ENCODE measurements at places on chromosomes 5 and 9.

DNA sequence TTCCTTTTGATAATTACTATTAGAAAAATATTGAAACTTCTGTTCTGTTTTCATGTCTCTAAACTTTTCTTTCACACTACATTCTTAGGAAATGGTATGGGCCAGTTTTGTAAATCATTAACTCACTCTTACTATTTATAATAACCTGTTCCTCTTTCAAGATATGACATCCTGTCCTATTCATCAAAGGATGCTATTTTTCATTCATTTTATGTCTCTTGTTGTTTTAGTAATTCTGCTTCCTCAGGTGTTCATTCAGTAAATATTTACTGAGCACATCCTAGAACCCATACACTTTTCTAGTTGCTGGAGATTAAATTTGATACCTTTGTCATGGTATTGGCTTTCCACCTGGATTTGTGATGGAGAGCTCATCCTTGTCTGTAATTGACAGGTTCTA is 58.0 kb downstream of the GDA start:
- no peak for DNase-seq

GRCh38 chr5:157554179-157555036 is 21.2 kb downstream of the ADAM19 start:
- no peak for DNase-seq

DNA sequence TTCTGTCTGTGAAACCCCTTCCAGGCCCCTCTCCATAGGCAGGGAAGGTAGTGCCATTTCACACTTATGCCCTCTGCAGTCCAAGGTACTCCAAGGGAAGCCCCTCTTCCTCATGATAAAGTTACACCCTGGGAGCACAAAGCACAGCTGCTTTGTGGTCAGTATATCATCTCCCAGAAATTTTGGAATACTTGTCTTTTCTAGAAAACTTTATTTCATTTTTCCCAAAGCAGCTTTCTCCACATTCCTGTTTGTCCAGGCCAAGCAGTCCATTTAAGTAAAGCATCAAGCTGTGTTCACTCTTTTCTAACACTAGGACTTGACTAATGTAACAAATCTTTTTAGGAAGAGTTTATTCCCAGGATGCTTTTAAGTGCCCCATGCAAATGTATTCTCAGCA is 371.8 kb upstream of the RGMB start:
- DNase-seq = no peak

GRCh38 chr9:124390794-124391658 is 24.2 kb downstream of the PSMB7 start:
- DNase-seq = no peak

GRCh38 chr9:87647114-87647513 is 78.8 kb upstream of the CTSL start:
- no peak for DNase-seq

- no peak for DNase-seq
These were observed 165.6 kb upstream of the CCDC152 start for GRCh38 chr5:42591015-42591414.

GRCh38 chr5:150529555-150529954 is 21.6 kb downstream of the NDST1 start:
- DNase-seq = no peak

DNA sequence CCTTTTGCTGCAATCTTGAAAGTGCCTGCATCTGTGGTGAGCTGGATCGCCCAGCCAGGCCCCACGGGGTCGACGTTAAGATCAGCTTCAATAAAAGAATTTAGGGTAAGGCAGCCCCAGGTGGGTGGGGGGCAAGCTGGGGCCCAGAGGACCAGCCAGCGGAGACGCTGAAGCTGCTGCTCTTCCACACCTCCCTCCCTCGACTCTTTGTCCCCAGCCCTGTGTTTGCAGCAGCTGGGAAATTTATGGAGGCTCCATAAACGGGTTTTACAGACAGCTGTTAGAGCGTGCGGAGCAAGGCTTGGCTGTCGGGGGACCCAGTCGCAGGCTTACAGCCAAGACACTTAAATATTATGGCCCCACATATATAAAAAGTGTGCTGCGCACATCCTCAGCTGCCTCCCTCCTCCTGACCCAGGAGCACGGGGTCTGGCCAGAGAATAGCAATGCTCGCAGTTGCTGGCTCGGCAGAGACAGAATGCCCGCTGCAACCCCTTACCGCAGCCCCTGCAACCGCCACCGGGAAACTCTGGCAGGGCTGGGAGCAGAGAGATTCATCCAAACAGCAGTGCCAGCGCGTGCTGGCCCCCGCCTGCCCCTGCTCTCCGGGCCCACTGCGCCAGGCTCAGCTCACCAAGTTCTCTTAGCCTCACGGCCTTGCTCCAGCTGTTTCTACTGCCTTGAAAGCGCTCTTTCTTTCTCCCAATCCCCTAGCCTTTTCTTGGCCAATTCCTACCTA is 28.4 kb upstream of the MVB12B start:
- no peak for DNase-seq
